Globus pallidus (tissue), 1 donor: ENCODE measurements at places on chromosomes 5 and 9.
A peak's percentile ranks its signal among the peaks of the same experiment; 100 is the strongest.

GRCh38 chr5:77224672-77225355 is 14.3 kb downstream of the PDE8B start:
- DNase-seq: no peak

DNA sequence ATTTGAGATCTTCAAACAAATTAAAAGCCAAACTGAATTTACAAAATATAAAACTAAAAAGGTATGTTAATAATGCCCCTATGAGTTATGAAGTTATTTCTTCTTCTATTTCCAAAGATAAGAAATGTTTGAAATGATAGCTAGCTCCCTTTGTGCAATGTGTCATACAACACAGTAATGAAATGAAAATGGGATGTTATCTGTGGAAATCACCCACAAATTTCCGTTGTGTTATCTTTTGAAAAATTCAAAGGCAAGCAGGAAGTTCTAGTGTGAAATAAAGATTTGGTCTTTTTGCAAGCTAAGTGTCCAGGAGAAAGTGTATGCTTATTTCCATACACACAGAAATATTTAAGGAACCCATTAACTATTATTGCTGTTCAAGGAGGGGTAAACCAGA is 375.3 kb upstream of the PRR16 start:
- no peak for DNase-seq

- peak; percentile 5 for DNase-seq
Measured at GRCh38 chr5:122311497-122311960, 508 bp upstream of the SNCAIP start.

DNA sequence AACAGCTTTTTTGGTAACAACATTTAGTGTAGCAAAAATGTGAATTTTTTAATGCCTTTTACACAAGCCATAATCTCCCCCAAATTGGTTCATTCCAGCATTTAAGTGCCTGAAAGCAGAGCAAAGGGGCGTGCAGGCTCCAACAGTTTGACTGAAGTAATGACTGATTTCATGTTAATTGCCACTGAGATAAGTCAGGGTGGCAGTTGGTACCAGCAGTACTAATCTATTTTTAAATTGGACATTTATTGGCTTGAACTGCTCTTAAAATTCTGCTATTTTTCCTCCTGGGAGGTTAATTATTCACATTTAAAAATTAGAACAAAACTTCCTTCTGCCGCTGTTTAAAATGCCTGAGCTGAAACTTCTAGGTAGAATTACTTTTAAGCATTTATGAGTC is 12.4 kb downstream of the TMEM171 start:
- DNase-seq: no peak

- no peak for DNase-seq
Measured at GRCh38 chr5:33008751-33009418, 297.8 kb downstream of the NPR3 start.

DNA sequence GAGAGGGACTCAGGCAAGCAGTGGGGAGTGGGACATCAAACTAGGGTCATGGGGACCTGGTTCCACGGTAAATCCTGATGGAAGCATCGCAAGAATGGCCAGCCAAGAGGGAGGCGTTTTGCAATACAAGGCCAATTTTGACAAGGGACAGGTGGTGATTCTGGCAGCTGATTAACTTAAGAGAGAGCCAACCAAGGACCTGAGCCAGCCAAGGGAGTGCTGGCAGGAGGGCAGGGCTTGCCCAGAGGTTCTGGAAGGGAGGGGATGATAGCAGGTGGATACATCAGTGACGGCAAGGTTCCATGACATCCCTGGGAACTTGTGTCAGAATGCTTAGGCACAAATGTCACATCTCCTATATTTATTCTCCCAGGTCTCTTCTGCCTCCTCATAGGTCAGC is 32.8 kb upstream of the PUM3 start:
- no peak for DNase-seq

- no peak for DNase-seq
Measured at GRCh38 chr9:111740739-111741138, 54.0 kb downstream of the SHOC1 start.

DNA sequence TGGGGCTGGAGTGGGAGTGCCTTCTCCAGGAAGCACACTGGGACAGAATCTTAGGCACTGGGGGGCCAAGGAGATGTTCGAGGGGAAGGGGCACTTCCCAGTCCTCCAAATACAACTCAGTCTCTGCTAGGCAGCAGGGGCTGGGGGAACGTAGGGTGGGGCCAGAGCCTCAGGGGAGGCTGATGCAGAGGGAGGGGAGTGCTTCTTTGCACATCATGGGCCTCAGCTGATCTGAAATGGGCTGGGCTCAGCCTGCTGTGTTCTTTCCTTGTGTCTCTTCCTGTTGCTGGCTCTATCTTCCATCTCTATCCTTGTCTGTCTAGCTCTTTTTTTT is 15.6 kb downstream of the PSD2 start:
- DNase-seq: no peak

GRCh38 chr9:124594225-124594624 is 87.0 kb upstream of the NR5A1 start:
- DNase-seq: no peak

- DNase-seq: no peak
Measured at GRCh38 chr9:84823421-84824271, 154.1 kb downstream of the NTRK2 start.

- no peak for DNase-seq
Measured at GRCh38 chr9:121318631-121319382, 50.8 kb downstream of the GSN start.

DNA sequence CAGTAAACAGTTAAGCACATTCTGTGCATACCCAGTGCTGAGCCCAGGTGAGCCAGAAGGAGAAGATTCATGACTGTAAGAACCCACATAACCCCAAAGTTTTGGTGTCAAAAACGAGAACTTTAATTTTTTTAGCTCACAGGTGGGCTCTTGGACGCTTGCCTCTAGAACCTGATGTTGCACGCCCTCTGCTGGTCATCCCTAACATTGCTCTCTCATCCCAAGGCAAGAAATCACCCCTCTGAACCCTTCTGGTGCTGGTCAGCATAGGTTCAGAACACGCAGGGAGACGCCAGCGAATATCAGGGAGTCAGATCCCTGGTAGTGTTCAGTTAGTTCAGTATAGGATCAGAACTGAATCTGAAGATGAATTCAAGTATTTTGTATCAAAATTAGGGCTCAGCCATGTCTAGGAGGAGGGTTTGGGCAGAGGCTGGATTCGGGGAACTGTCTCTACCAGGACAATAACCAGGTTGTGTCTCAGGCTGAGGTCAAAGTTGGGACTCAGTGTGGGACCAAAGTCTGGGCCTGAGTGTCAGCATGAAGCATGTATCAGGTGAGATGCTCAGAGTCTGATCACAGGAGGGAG is 4.1 kb upstream of the DNAJB5 start:
- no peak for DNase-seq

- DNase-seq: no peak
Measured at GRCh38 chr5:151086905-151087360, 6.1 kb upstream of the TNIP1 start.

- no peak for DNase-seq
Measured at GRCh38 chr5:68249520-68249919, 34.0 kb downstream of the PIK3R1 start.

DNA sequence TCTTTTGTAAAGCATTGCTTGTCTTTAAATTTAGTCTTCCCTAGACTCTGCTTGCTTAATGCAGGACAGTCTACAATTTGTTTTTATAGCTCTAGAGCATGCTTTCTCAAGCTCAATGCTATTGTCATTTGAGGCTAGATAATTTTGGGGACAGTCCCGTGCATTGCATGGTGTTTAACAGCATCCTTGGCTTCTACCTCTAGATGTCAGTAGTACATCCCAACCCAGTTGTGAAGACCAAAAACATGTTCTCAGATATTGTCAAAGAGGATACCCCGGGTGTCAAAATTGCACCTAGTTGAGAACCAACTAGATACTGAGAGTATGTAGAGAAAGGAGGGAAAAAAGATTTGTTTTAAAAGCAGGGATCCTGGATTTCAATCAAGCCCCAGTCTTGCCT is 277.5 kb downstream of the CEMIP2 start:
- DNase-seq: no peak

DNA sequence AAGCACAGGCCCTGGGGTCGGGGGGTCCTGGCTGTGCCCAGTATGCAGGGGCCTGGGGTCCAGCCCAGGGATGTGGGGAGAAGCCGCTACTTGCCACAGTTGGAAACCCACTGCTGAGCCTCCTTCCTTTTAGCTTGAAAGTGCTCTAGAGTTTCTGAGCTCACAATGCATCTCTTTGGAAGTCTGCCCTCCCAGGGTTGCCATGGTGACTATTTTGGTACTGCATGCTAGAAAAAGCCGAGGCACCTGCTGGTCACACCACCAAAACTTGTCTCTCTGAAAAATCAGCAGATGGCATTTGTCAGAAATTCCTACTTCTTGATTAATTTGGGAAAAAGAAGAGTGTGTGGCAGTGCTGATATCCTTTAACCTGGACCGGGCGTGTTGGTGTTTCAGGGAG is 151.8 kb downstream of the SEC61B start:
- no peak for DNase-seq

DNA sequence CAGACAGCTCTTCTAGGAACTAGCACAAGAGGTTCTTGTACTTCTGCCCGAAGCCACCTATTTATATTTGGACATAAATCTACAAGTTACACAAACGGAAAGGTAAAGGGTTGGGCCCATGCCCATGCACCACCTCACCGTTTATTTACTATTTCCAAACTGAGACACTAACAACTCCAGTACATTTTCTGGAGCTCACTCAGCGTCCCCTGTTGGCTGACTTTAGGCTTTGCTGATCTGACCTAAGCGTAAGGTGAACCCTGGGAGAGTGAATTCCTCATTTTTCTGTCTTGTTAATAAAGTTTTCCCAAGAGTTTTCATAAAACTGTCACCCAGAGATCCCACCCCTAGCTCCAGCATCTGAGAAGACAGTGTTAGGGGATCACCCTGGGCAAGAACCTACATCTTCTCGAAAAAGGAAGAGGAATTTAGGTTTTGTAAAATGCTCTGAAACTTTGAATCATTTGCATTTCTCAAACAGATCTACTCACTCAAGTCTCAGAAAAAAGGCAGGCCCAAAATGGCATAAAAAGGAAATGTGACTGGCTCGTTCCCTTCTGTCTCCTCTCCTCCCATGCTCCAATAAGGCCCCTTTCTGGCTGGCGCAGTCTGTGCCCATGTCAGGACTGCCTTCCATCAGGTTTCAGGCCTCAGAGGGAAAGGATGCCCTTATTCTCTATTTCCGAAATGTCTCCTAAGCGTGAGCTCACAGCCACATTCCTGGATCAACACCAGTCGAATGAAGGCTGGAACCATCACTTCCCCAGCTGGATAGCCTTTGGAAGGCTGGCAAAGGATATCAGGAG is 201.3 kb downstream of the FANCC start:
- no peak for DNase-seq

- DNase-seq: no peak
Measured at GRCh38 chr9:107193251-107193650, 89.8 kb upstream of the RAD23B start.

DNA sequence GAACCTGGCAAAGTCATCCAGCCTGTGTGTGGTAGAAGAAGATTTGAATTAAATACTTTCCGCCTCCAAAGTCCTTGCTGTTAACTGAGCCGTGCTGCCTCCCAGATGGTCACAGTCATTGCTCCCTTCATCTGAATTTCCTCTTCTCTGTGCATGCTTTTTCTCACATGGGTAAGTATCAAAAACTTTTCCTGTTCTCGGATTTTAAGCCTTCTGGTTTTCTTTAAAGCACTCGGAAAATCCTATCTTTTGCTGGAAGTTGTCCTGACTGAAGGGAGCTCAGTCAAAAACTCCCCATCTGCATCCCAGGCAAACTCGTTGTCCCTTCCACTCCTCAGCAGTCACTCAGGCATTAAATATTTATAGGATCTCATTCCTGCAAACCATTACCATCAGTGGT is 290.0 kb upstream of the PIK3R1 start:
- no peak for DNase-seq

DNA sequence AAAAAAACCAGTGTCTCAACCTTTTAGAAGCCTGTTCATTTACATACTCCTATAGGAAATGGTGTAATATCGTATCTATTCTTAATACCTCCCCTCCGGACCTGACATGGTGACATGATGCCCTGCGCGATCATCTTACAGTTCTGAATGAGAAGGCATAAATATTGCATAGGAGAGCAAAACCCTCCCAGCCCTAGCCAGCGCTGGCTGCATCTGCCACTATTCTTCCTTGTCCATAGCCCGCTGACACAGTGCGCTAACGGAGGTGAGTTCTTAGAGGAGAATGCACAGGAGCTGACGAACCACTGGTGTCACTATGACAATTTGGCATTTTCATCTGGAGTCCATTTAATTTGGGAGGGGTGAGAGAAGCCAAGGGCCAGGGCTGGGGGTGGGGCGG is 290.1 kb downstream of the EFNA5 start:
- DNase-seq: no peak

GRCh38 chr5:75168026-75168735 is 68.5 kb downstream of the ANKRD31 start:
- no peak for DNase-seq

DNA sequence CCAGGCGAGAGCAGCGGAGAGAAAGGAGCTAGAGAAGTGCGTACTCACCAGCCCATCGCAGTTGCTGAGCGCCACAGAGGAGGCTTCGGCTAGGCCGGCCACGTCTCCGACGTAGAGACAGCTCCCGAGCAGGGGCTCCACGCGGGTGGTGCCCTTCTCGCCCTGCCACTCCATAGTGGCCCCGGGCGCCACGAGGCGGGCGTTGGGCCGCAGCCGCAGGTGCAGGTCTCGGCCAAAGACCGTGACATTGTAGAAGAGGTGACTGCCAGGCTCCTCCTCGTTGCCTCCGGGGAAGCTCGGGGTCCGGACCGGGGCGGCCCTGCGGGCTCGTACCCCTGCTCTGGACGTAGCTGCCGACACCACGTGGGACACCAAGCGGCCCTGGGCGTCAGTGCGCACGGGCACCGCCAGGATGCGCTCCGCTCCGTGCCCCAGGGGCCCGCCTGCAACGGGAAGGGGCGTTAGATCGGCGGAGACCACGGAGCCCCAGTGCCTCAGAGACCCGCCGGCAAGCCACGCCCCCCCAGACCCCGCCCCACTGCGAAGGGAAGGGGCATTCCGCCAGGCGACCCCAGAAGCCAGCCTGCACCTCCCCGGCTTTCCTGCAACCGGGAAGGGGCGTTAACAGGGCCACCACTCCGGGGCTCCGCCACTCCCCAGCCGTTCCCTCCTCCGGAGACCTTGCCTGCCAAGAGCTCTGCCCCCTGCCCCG is 1.4 kb downstream of the ADAMTS2 start:
- no peak for DNase-seq

DNA sequence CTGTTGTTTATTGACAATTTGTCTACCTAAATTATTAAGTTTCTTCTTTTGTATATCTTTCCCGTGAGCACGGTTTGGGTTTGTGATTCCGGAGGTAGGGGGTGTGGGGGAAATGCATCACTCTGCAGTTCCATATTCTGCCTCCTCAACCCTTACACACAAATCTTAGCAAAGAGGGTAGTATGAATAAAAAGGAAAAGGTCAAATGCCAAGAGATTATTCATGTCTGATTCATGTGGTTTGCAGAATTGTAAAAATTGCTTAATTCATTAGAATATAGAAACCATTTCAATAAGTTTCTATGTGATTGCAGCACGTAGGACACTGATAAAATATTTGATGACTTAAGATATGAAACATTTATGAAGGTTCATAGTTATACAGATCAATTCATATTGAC is 601.9 kb downstream of the SEMA5A start:
- no peak for DNase-seq

- DNase-seq: no peak
Measured at GRCh38 chr5:72511366-72511765, 4.2 kb upstream of the ZNF366 start.
